Cardiac septum (tissue), 1 donor: ENCODE measurements at places on chromosomes 3 and 15.

DNA sequence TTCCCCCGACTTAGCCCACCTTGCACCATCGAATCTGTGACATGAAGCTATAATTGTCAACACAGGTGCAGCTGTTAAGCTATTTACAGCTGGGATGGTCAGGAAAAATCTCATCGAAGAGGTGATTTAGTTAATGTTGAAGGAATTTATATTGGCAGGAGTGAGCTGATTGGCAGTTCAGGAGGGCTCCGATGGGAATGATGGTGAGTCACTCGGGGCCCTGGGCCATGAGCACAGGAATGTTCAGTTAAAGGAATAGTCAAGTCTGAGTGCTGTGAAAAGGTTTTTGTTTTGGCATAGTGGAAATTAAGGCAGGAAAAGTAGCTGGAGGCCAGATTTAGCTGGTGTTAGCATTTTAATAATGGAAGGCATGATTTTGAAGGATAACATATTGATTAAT lies 95.7 kb downstream of the OXSM start:
- DNase-seq: no peak

- no peak for DNase-seq
Observed at GRCh38 chr3:31534065-31534425, 1.3 kb downstream of the STT3B start.

DNA sequence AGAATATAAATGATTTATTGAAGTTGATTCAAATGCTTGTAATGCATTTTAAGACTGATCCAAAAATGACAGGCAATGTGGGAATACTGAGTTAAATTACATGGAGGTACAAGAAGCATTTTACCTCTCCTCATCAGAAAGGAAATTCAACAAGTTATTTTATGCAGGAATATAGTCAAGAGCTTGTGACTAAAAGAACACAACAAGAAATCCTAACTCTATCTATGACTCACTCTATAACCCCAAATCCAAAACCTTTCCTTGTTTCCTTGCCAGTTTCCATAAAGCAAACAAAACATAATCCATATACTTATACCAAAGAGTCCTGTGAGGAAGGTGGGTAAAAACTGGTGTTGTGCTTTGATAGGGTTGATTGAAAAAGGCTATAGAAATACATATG lies 30.8 kb downstream of the SIN3A start:
- no peak for DNase-seq

- no peak for DNase-seq
Observed at GRCh38 chr3:131147534-131147933, 120.9 kb downstream of the NEK11 start.
